ENCODE measurements at places on chromosomes 3 and 15. TPM values are rescaled to one million over a fixed set of nuclear protein-coding genes. Genes with fewer than 3 reads are reported as not detected.

The TMCC1 gene
- polyA plus RNA-seq = 12.2 TPM

The NEK10 gene
- polyA plus RNA-seq = 0.87 TPM

The ROPN1 gene
- polyA plus RNA-seq = 0.30 TPM

The NTRK3 gene
- polyA plus RNA-seq = 5.8 TPM

The LRRIQ4 gene
- 0.07 TPM for polyA plus RNA-seq

The ANKUB1 gene
- polyA plus RNA-seq = not detected

- no peak overlapping the region for H3K4me3 ChIP-seq
- no peaks in the 10 kb centered on the region for H3K36me3 ChIP-seq
- no peaks in the 10 kb centered on the region for H3K27me3 ChIP-seq
- no peaks in the 10 kb centered on the region for H3K4me1 ChIP-seq
These were observed 202.0 kb downstream of the FNDC3B start for GRCh38 chr3:172241405-172241804.

GRCh38 chr3:78737988-78738387 is 1029.8 kb downstream of the ROBO1 start:
- no peaks in the 10 kb centered on the region for H3K27me3 ChIP-seq
- no peak for DNase-seq
- H3K4me1 ChIP-seq = no peaks in the 10 kb centered on the region
- no peaks in the 10 kb centered on the region for H3K36me3 ChIP-seq

DNA sequence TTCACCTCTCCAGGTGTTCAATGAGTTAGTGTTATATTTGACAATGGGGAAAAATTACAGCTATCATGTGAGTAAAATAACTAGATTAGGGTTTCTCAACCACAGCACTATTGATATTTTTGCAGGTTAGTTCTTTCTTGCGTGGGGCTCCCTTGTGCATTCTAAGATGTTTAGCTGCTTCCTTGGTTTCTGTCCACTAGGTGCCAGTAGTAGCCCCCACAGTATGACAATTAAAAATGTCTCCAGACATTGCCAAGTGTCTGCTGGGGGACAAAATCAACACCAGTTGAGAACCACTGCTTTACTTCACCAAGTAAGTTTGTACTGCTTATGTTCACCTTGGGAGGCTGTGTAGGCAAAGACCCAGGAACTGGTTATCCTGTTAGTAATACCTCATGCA is 618.7 kb downstream of the EDEM1 start:
- H3K27me3 ChIP-seq = no peaks in the 10 kb centered on the region
- no peak for DNase-seq

DNA sequence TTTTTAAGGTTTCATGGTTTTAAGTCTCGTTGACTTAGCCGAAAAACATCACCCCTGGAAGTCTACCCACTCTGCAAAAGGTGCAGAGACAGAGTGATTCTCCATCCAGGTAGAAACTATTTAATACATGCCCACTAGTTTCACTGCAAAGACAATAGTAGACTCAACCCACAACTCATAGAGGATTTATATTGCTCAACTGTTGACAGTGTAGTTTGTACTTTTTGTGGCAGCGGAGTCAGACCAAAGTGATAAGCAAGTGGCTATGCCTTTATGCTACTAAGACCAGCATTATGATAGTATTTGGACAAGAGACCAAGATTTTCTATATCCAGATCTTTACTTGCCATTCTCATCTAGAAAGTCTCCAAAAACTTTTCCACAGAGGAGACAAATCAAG is 98.8 kb upstream of the ZBTB20 start:
- H3K4me3 ChIP-seq = no peak overlapping the region
- no peaks in the 10 kb centered on the region for H3K27me3 ChIP-seq
- DNase-seq = no peak
- no peaks in the 10 kb centered on the region for H3K36me3 ChIP-seq
- H3K27ac ChIP-seq = no peak overlapping the region

- H3K27me3 ChIP-seq = no peaks in the 10 kb centered on the region
- no peak overlapping the region for H3K4me3 ChIP-seq
- no peaks in the 10 kb centered on the region for H3K4me1 ChIP-seq
- no peaks in the 10 kb centered on the region for H3K36me3 ChIP-seq
- no peak overlapping the region for H3K27ac ChIP-seq
These were observed 15.6 kb upstream of the FILIP1L start for GRCh38 chr3:100129941-100130340.

GRCh38 chr15:77800305-77800704 is 167.6 kb upstream of the LINGO1 start:
- DNase-seq = no peak
- no peaks in the 10 kb centered on the region for H3K36me3 ChIP-seq
- no peak overlapping the region for H3K4me3 ChIP-seq
- peaks cover 3% of the 10 kb centered on the region for H3K4me1 ChIP-seq
- H3K27me3 ChIP-seq = no peaks in the 10 kb centered on the region

DNA sequence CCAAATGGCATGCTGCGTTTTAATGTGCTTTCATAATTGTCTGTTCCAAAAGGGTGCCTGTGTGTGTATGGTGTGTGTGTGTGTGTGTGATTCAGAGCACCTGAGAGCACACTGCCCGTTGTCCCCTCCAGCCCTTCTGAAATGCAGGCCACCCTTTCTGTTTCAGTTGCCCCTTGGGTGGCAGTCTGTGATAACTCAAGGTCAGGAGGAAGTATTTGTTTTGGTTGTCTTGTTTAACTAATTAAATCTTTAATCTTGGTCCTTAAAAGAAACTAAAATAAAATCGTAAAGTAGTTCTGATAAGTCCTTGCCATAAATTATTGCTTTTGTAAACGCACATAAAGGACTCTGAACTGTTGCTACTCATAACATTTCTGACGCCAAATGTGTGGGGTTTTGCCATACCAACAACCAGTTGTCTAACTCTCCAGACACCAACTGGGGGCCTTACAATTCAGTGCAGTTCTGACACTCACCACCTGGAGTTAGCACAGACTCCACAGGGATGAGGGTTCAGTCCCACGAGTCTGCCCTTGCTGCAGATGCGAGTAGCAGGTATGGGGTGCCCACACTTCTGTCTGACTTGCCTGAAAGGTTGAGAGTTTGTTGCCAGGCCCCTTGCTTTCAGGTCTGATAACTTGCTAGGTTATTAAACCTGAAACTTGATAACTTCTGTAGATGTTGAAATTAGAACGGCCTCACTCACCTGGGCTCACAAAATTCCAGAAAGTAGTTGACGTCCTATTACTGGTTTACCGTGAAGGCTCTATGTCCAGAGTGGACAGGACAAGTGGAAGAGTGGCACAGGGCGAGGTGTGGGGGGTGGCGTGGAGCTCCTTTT is 157.3 kb downstream of the IGF1R start:
- H3K36me3 ChIP-seq = no peaks in the 10 kb centered on the region
- H3K4me1 ChIP-seq = peaks cover 13% of the 10 kb centered on the region
- no peak overlapping the region for H3K27ac ChIP-seq
- DNase-seq = no peak
- H3K4me3 ChIP-seq = no peak overlapping the region

DNA sequence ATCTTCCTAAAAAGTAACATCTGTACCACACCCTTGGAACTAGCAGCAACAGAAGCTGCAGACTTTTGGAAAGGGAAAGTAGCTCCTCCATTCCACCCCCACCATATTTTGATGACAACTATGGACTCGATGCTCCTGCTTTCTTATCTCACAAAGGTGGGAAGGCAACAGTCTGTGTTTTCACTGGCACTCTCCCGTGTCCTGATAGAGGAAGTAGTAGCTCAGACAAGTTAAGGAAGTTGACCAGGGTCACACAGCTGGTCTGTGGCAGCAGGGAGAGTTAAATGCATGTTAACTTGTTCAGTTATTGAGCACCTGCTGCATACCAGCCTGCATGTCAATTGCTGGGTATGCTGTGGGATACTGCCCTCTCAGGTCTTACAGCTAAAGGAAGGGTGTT is 33.1 kb downstream of the BHLHE40 start:
- H3K4me1 ChIP-seq = no peaks in the 10 kb centered on the region
- H3K27me3 ChIP-seq = no peaks in the 10 kb centered on the region
- H3K27ac ChIP-seq = no peak overlapping the region
- DNase-seq = no peak
- no peaks in the 10 kb centered on the region for H3K36me3 ChIP-seq
- no peak overlapping the region for H3K4me3 ChIP-seq

- no peak for DNase-seq
- H3K27ac ChIP-seq = no peak overlapping the region
- no peak overlapping the region for H3K4me3 ChIP-seq
These were observed 531.3 kb downstream of the MAGI1 start for GRCh38 chr3:65507437-65507836.

All from thymus (tissue), 14 donors.